SW480 (cell line): ENCODE measurements at places on chromosomes 3 and 15.
A peak's percentile ranks its signal among the peaks of the same experiment; 100 is the strongest.

DNA sequence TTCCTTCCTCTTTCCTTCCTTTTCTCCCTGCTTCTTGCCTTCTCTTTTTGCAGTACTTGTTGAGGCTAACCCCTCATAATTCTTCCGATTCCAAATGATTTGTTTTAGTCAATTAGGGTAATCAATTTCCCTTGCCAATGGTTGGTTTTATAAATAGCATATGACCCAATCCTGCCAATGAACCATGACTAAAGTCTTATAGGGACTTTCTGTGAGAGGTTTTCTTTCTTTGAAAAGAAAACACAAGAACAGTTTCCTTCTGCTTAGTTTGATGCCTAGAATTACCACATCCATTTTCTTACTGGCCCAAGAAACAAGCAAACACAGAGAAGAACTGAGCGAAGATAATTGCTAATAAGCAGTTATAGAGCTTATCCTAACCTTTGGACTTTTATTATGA, 292.5 kb upstream of the SATB1 start:
- DNase-seq, result no peak

GRCh38 chr3:115549071-115549470, 74.2 kb upstream of the GAP43 start:
- no peak for DNase-seq

GRCh38 chr3:134609821-134610431, 40.9 kb downstream of the KY start:
- DNase-seq, result no peak

DNA sequence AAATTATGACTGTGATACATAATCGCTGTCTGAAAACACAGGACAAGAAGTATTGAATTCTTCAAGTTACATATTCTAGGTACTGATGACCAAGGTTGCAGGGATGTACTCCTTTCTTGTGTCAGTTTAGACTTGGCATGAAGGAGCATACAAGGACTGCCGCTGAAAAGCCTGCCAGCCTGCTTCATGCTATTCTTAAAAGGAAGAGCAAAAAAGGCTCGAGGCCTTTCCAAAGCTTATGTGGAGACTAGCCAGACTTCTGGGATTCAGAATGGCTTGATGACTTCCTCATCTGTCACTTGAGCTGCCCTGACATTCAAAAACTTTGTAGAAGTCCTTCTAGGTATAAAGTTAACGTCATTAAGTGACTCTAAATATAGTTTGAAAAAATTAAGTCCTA, 92.0 kb downstream of the CADM2 start:
- no peak for DNase-seq

GRCh38 chr15:93012786-93013185, 76.2 kb downstream of the RGMA start:
- no peak for DNase-seq

DNA sequence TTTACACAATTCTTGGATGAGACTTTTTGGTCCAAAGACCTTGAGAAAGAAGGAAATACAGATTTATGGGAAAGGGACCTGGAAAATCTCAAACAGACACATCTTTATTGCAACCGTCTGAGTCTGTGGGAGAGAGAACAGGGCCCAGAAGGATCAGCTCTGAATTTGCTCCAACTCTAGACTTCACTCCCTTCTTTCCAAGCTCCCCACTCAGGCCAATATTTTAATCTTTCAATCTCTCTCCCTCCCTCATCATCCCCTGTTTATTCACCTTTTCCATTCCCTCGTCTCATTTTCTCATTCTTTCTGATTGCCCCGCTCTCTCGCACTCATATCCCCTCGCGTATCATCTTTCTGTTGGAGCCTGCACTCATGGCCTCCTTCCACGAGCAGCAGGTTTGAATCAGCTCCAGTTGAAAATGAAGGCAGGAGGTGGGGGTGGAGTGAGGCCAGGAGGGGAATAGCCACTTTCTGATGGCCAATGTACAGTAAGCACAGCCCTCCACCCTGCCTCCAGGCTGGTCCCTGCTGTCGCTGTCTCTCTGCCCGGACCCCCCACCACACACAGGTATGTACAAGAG, 63.6 kb upstream of the BOC start:
- no peak for DNase-seq

DNA sequence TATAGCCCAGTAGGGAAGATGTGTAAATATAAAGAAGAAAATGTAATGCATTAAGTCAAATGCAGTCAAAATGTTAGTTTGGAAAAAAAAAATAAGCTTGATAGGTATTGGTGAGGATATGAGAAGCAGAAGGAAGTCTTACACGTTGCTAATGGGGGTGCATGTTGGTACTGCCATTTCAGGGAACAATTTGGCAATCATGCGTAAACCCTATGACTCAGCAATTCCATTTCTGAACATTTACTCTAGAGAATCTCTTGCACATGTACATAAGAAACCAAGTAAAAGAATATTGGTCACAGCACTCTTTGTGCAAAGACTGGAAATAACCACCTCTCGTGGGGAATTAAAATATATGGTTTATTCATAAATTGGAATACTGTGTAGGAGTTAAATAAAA, 35.5 kb upstream of the TIMP4 start:
- DNase-seq, result peak; percentile 79

- no peak for DNase-seq
These were observed 63.8 kb downstream of the SLCO2A1 start for GRCh38 chr3:133965906-133966305.

GRCh38 chr15:100484443-100484842, 44.3 kb downstream of the CERS3 start:
- DNase-seq, result no peak

DNA sequence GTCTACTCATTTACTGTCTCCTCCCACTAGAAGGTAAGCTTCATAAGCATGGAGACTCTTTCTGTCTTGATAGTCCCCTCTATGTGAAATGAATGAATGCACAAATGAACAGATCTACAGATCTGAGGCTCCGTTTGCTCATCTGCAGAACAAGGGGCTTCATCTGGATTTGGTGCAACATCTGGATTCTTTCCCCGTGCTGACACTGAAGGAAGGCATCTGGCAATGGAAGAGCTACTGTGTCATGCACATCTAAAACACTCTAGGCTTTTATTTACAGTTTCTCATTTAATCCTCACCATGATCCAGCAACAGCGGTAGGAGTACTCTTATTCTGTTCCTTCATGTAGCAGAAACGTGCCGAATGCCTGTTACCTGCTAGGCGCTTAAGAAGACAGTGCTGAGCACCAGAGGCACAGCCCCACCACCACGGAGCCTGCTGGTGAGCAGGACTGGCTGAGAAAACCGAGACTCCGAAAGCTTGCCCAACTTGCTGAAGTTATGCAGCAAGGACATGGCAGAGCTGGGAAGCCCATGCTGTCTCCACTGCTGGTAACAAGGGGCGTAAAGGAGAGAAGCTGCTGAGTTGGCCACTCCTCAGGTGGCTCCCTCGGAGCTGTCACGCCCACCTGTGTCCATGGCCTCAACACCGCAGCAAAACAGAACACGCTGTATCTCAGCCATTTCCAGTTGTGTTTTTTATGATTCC, 31.1 kb downstream of the LSM3 start:
- DNase-seq, result no peak

- DNase-seq, result peak; percentile 62
These were observed 801 bp upstream of the NGRN start for GRCh38 chr15:90264671-90265070.

DNA sequence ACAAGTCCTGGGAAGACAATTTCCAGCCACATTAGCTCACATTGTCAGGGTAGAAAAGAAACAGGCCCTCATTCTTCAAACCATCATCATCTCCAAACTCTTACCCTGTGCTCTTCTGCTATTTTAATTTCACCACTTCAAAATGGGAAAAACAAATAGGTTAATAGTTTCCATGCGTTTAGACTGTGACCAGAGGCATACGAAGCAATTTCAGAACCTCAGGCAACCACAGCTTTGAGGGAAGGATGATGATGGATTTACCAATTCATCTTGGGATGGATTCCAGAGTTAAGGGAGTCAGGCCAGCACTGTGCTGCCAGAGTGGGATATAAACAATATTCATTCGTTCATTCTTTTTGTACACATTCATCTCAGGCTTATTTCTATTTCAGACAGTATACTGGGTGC, 307.8 kb upstream of the TPRG1 start:
- no peak for DNase-seq
